ENCODE measurements at places on chromosomes 3 and 15.

- DNase-seq, result no peak
These were observed 611.2 kb upstream of the CFAP20DC start for GRCh38 chr3:59660852-59661625.

- DNase-seq, result no peak
These were observed 60.9 kb upstream of the CDV3 start for GRCh38 chr3:133512416-133513089.

DNA sequence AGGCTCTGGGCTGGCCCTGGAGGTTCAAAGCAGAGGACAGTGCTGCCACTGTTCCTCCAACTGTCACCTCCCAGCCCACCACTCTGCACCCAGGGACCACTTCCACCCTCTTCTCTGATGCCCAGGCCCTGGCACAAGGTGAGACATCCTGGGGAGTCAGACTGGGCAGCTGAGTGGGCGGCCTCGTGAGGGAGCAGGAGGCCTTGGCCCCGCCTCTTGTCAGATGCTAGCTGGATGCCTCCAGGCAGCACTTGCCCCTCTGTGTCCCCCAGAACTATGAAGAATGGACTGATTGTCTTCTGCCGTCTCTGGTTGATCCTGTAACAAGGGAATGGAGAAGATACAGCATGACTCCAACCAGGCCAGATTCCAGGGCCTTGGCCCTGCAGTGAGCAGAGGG is 191.0 kb upstream of the LINGO1 start:
- DNase-seq, result no peak

GRCh38 chr3:32990116-32990515 is 38.7 kb downstream of the CCR4 start:
- DNase-seq, result no peak

DNA sequence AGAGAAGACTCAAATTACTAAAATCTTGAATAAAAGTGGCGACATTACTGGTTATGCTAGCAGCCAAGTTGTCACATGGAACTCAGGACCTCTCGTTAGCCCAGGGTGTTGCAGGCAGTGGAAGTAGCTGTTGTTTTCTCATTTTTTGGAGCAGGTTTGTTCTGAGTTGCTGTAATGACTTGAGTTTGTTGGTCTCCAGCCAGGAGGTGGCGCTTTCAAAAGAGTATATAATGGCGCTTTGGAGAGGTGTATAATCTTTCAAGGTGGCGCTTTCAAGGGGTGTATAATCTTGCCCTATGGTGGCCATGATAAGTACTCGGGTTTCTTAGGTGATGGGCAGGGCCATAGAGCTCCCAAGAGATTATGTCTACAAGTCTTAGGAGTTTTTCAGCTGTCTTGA is 632.7 kb downstream of the NTRK3 start:
- no peak for DNase-seq

DNA sequence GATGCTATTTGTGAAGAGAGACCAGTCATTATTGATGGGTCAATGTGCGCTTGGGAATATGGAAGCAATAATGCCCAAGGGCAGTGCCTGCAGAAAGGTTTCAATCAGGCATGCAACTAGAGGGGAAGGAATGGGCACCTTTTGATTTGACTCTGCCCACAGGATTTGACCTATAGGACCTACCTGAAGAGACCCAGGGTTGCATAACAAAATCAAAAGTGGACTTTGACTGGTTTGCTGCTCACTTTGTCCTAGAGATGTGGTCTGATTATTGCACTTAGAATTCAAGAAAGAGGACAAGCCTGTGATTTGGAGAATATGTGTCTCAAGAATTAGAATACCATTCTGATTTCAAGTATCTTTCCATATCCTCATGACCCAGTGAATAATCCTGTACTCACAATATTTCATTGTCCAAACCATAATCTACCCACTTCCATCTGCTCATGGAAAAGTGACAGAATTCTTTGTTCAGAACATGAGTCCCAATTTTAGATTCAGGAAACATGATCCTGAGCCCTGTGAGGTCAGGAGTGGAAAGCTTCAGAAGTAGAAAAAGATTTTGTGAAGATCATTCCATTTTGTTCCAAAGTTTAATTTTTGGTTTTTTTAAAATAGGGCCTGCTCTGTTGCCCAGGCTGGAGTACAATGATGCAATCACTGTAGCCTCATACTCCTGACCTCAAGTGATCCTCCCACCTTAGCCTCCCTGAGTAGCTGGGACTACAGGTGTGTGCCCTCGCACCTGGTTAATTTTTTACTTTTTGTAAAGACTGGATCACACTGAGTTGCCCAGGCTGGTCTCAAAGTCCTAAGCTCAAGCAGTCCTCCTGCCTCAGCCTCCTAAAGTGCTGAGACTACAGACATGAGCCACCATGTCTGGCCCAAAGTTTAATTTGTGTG is 151.3 kb upstream of the NR2E3 start:
- DNase-seq, result no peak

- peak; percentile 58 for DNase-seq
These were observed 7.0 kb upstream of the TM4SF18 start for GRCh38 chr3:149340310-149340933.

- no peak for DNase-seq
These were observed 2.2 kb downstream of the DENND4A start for GRCh38 chr15:65789759-65790425.

- peak; percentile 63 for DNase-seq
These were observed 31.7 kb downstream of the PLSCR4 start for GRCh38 chr3:146218880-146219866.

- DNase-seq, result peak; percentile 36
These were observed 80.1 kb downstream of the AQR start for GRCh38 chr15:34889476-34889875.

GRCh38 chr15:82139823-82140268 is 94.0 kb upstream of the MEX3B start:
- peak; percentile 72 for DNase-seq
